ENCODE measurements at places on chromosomes 2 and 18. TPM values are rescaled to one million over a fixed set of nuclear protein-coding genes. Genes with fewer than 3 reads are reported as not detected.

DNA sequence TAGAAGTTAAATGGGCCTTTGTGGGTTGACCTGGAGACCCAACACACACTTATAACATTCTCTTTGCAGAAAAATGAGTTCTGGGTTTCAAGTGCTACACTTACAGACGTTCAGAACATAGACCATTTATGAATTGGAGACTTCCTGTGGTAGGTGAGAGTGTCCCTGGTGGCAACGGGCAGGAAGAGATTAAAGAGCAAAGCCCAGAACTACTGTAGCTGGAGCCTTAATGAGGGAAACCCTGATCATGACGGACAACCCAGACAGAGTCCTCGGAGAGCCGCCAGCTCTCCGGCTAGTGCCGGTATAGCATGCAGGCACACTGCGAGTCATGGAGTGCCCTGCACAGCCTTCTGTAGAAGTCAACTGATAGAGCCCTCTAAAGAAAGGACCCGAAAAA lies 44.5 kb upstream of the RMDN2 start:
- H3K27ac ChIP-seq, result no peak overlapping the region
- no peak overlapping the region for H3K4me3 ChIP-seq
- H3K36me3 ChIP-seq, result no peaks in the 10 kb centered on the region
- peaks cover 4% of the 10 kb centered on the region for H3K4me1 ChIP-seq
- H3K27me3 ChIP-seq, result peaks cover 13% of the 10 kb centered on the region
- DNase-seq, result no peak

GRCh38 chr18:72869226-72870185 lies 1.7 kb upstream of the NETO1 start:
- H3K4me1 ChIP-seq, result peaks cover 2% of the 10 kb centered on the region
- H3K36me3 ChIP-seq, result no peaks in the 10 kb centered on the region
- H3K27me3 ChIP-seq, result peaks cover 37% of the 10 kb centered on the region
- no peak overlapping the region for H3K4me3 ChIP-seq

DNA sequence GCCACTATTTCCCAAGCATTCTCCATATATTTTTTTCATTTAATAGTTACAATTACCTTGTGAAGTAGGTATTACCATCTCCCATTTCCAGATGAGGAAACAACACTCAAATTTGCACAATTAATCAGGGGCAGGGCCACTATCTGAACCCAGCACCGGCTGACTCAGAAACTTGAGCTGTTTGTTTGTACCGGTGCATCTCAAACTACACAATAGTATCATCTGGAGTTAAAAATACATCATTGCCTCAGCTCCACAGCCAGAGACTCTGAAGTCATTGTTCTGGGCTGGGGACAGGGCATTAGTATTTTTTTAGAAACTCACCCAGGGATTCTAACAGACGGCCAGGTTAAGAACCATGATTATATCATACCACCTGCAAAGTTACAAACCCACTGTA lies 55.9 kb downstream of the CDCA7 start:
- H3K27ac ChIP-seq, result no peak overlapping the region
- H3K4me1 ChIP-seq, result no peaks in the 10 kb centered on the region
- no peak for DNase-seq
- no peaks in the 10 kb centered on the region for H3K36me3 ChIP-seq
- H3K4me3 ChIP-seq, result no peak overlapping the region

DNA sequence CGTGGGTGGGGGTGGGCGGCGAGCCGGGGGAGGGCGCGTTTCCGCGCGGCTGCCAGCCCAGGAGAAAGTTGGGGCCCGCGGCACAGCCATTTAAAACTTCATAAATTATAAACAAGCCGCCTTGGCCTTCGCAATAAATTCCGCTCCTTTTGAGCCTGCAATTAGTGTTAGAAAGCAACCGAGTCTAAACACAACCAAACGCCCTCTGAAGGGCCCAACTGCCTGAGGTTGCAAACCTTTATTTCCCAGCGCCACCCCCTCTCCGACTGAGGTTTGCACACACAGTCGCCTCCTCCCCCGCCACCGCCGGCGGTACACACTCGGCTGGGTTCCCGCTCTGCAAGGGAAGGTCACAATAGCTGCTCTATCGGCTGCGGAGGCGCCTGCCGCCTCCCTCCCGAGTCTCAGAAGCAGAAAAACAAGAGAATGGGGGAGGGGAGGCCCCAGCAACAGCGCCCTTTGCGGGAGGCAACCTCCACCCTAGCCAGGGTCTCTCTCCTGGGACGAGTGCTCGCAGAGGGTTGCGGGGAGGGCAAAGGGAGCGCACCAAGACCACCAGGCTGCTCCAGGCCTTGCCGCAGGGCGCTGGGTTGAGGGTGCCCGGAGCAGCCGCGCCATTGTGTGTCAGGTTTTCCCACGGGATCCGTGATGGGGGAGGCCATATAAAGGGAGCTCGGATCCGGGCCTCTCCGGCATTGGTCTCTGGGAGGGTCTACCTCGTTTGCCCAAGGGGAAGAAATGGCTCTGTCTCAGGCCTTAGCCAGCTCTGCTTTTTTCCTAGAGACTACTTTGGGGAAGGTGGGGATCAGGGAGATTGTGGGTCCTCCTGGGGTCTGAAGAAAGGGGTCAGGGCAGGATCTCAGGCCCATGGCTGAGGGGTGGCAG lies 13.4 kb upstream of the HOXD1 start:
- peaks cover 4% of the 10 kb centered on the region for H3K36me3 ChIP-seq
- H3K27me3 ChIP-seq, result peaks cover 92% of the 10 kb centered on the region
- peaks cover 9% of the 10 kb centered on the region for H3K4me1 ChIP-seq
- H3K27ac ChIP-seq, result no peak overlapping the region
- DNase-seq, result no peak
- H3K4me3 ChIP-seq, result no peak overlapping the region

DNA sequence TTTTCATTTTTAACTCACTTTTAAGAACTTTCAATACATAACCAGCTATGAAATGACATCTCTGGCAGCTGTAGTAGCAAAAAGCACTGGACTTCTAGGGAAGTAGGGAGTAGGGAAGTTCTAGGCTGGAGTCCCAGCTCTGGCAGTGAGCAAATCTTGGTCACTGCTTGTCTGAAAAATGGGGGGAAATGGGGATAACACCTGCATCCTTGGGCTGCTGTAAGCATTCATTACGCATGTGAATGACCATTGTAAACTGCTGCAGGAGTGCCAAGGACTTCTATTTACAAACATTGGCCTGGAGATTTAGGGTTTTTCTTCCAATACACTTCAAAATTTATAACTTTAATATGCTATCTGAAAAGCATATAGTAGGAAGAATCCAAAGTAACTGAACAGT lies 972 bp upstream of the MPP4 start:
- no peak overlapping the region for H3K4me3 ChIP-seq
- H3K27ac ChIP-seq, result no peak overlapping the region
- H3K27me3 ChIP-seq, result no peaks in the 10 kb centered on the region
- H3K36me3 ChIP-seq, result peaks cover 6% of the 10 kb centered on the region

- H3K27ac ChIP-seq, result no peak overlapping the region
- H3K4me3 ChIP-seq, result no peak overlapping the region
- no peaks in the 10 kb centered on the region for H3K27me3 ChIP-seq
- H3K36me3 ChIP-seq, result peaks cover 2% of the 10 kb centered on the region
- DNase-seq, result no peak
These were observed 19.8 kb downstream of the DTYMK start for GRCh38 chr2:241666627-241667400.

DNA sequence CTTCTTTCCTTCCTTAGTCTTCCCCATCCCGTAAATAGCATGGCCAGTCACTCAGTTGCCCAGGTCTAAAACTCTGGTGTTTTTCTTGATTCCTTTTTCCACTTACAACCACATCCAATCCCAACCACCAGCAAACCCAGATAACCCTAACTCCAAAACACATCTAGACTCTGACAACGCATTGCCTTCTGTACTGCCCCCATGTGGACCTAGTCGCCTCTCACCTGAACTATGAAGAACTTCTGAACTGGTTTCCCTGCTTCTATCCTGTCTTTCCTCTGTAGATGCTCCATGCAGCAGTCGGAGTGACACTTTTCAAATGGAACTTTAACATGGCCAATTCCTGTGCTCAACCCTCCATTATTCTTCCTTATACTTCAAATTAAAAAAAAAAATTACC lies 26.5 kb downstream of the ST6GAL2 start:
- H3K27ac ChIP-seq, result no peak overlapping the region
- H3K36me3 ChIP-seq, result no peaks in the 10 kb centered on the region
- peaks cover 5% of the 10 kb centered on the region for H3K27me3 ChIP-seq
- no peak overlapping the region for H3K4me3 ChIP-seq
- no peaks in the 10 kb centered on the region for H3K4me1 ChIP-seq

DNA sequence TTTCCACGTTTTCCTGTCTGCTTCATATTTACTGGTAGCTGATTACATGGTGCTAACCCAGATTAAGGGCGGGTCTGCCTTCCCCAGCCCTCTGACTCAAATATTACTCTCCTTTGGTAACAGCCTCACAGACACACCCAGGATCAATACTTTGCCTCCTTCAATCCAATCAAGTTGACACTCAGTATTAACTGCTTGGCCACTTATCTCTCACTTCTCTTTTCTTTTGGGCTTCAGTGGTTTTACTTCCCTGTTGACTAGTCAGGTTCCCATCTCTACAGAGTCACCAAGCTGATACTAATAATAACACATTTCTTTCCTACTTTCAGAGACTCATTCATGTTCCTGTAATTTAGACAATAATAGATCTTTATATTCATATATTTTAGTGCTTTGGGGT lies 302.2 kb upstream of the MAP2 start:
- no peak overlapping the region for H3K27ac ChIP-seq
- DNase-seq, result no peak
- H3K27me3 ChIP-seq, result no peaks in the 10 kb centered on the region

DNA sequence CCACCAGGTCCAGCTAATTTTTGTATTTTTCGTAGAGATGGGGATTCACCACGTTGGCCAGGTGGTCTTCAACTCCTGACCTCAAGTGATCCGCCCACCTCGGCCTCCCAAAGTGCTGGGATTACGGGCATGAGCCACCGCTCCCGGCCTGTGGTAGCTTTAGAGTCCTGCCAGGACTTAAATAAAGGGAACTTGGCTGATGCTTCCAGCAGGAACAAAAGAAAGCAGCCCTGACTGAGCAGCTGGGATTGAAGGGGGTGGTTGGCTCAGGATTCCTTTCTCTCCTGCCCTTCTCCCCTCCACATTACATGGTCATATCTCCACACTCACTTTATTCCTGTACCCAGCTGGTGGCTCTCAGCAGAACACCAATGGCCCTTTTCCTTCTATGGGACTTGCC lies 20.0 kb downstream of the EFHD1 start:
- no peak overlapping the region for H3K4me3 ChIP-seq
- H3K36me3 ChIP-seq, result no peaks in the 10 kb centered on the region

Gene DHRS9
- total RNA-seq, result 0.34 TPM

Gene SERPINB13
- total RNA-seq, result not detected

Gene PLGLB2
- total RNA-seq, result 1.6 TPM

DNA sequence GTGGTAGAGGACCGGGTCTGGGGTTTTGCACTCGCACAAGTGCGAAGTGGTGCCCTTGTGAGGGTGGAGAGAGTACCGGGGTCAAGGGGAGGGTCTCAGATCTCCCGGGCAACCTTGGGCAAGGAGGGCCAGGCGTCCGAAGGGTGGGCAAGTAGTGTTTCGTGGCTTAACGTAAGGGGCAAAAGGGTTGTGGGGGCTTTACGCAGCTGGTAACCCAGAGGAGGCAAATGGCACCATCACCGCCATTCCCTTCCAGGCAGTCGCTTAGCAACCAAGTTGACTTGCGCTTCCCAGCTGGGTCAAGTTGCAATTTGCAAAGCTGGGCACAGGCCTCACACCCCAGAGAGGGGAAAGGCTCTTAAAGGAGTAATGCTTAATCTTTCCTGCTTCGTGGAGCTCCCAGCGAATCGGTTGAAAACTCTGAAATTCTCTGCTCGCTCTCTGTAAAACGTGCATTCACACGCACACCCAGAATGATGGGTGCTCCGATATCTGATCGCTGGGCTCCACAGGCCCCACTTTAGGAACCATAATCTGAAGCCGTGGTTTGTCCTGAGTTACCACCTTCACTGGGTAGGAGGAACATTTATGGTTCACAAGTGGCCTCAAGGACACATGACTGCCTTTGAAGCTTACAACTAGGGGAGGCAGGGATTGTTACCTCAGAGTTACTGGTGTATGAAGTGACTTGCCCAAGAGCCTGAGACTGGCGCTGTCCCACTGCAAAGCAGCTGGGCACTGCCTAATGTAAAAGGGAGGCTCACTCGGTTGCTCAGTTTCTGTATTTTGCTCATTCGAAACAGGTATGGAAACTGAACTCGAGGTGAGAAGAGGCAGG lies 127.9 kb downstream of the UXS1 start:
- H3K4me3 ChIP-seq, result peak overlapping the region; percentile 67
- peak overlapping the region; percentile 68 for H3K27ac ChIP-seq
- peaks cover 6% of the 10 kb centered on the region for H3K27me3 ChIP-seq
- no peak for DNase-seq
- H3K36me3 ChIP-seq, result peaks cover 2% of the 10 kb centered on the region

DNA sequence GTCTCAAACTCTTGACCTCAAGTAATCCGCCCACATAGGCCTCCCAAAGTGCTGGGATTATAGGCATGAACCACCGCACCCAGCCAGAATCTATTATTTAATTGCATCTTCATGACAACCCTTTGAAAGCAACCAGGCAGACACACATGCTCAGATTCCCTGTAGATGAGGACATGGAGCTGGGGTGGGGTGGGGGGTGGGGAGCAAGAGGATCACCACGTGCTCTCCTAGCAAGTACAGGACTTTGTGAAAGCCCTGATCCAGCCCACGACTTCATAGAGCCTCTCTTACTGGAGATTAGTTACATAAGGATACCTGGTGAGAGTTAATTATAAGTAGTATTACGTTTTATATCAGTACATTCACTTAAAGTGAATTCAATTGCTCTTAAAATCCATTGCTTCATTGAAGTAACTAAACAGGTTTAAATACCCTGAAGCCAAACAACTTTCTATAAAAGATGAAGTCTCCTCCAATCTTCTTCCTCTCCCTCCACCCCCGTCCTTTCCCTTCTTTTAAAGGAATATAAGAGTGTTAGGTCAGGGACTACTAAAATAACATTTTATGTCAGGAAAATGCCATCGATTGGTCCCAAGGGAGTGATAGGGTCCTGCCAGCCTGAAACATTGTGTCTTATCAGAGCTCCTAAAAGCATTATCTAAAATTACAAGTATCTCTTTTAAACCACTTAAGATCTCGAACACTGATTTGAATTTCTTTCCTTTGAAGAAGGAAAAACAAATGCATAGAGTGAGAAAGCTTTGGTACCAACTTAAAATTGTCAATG lies 123.9 kb downstream of the EPHA4 start:
- H3K27me3 ChIP-seq, result peaks cover 3% of the 10 kb centered on the region
- no peak for DNase-seq
- no peak overlapping the region for H3K4me3 ChIP-seq
- no peaks in the 10 kb centered on the region for H3K4me1 ChIP-seq
- no peaks in the 10 kb centered on the region for H3K36me3 ChIP-seq

- H3K27me3 ChIP-seq, result peaks cover 30% of the 10 kb centered on the region
- no peaks in the 10 kb centered on the region for H3K36me3 ChIP-seq
- DNase-seq, result no peak
These were observed at the start of gene MYO7B for GRCh38 chr2:127535422-127535901. Gene MYO7B (plus strand): TSS chr2:127535683. CDS start chr2:127559723, 24,040 bp downstream.

Data from activated naive CD8-positive, alpha-beta T cell treated with anti-CD3 and anti-CD28 coated beads, Interleukin-2, amount 10 ng/mL, durations not matched to agents 7 days and 5 days (primary cell).